ENCODE measurements at places on chromosomes 6 and 20.

GRCh38 chr6:46925563-46926253 is 4.0 kb upstream of the ADGRF5 start:
- no peak for DNase-seq

GRCh38 chr6:104548297-104548696 is 311.4 kb downstream of the HACE1 start:
- DNase-seq: no peak

GRCh38 chr6:169186496-169187169 is 67.0 kb downstream of the THBS2 start:
- DNase-seq: no peak

GRCh38 chr6:152241013-152241766 is 396.0 kb downstream of the SYNE1 start:
- no peak for DNase-seq

- no peak for DNase-seq
Measured at GRCh38 chr20:49631061-49631716, 63.3 kb upstream of the PTGIS start.

GRCh38 chr6:70592391-70593117 is 25.8 kb downstream of the SDHAF4 start:
- no peak for DNase-seq

Measured in CD4-positive, alpha-beta T cell treated with Interleukin-15 for 4 hours (primary cell).